ENCODE measurements at places on chromosomes 11 and 22. TPM values are rescaled to one million over a fixed set of nuclear protein-coding genes. Genes with fewer than 3 reads are reported as not detected.

MS4A15 gene
- not detected for polyA plus RNA-seq

TENM4 gene
- 9.0 TPM for polyA plus RNA-seq

OR2AG1 gene
- polyA plus RNA-seq = not detected

LRRC75B gene
- 9.2 TPM for polyA plus RNA-seq

Data from hindlimb muscle (tissue), 1 donor.